Lower lobe of right lung (tissue), 2 donors: ENCODE measurements at places on chromosomes 4 and X. TPM values are rescaled to one million over a fixed set of nuclear protein-coding genes. Genes with fewer than 3 reads are reported as not detected.

KCNE5 gene
- not detected for total RNA-seq

CT45A1 gene
- not detected for total RNA-seq

SMAD1 gene
- total RNA-seq: 15.8 TPM

GNRHR gene
- total RNA-seq: not detected

- no peak overlapping the region for H3K27ac ChIP-seq
- H3K27me3 ChIP-seq: no peaks in the 10 kb centered on the region
- no peaks in the 10 kb centered on the region for H3K4me1 ChIP-seq
- no peaks in the 10 kb centered on the region for H3K36me3 ChIP-seq
- no peak overlapping the region for H3K4me3 ChIP-seq
- no peak for DNase-seq
Observed at GRCh38 chr4:96993560-96993959, 1149.7 kb downstream of the STPG2 start.
